ENCODE measurements at places on chromosomes 5 and 9.

DNA sequence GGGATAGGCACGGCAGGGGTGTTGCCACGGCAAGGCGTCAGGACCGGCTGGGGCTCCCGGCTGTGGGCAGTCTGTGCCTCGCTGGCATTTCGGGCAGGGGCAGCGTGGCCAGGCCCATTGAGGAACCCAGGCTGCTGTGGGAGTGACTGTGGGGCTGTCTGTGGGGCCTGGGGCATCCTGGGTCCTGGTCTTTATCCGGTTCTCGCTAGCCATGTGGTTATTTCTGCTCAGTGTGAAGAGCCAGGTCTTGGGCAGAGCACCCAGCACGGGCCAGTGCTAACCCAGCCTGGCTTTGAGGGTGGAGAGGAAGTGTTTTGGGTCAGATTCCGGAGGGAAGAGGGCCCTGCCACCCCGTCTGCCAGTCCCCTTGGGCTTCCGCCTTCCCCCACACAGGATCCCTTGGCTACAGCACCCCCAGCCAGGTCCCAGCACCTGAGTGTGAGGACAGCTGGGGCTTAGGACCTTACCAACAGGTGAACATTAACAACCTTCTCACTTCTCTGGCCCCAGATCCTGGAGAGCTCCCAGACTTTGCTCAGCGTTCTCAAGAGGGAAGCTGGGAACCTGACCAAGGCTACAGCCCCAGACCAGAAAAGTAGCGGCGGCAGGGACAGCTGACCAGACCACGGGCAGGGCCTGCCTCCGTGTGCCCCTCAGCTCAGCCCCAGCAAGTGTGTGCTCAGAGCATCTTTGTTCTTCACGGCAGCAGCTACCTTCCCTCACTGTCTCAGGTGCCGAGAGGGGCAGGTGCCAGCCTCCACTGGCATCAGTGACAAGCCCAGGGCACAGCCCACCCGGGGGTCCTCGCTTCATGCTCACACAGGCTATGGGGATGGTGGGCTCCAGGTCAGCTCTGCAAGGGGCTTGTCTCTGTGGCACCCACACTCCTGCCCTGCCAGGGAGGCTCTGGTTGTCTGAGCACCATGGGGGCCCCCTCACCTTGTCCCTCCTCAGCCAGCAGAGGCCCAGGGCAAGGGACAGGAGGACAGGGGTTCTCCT lies 1.1 kb downstream of the SSNA1 start:
- DNase-seq = no peak

- no peak for DNase-seq
Measured at GRCh38 chr5:81556809-81557208, 162.9 kb upstream of the ACOT12 start.

DNA sequence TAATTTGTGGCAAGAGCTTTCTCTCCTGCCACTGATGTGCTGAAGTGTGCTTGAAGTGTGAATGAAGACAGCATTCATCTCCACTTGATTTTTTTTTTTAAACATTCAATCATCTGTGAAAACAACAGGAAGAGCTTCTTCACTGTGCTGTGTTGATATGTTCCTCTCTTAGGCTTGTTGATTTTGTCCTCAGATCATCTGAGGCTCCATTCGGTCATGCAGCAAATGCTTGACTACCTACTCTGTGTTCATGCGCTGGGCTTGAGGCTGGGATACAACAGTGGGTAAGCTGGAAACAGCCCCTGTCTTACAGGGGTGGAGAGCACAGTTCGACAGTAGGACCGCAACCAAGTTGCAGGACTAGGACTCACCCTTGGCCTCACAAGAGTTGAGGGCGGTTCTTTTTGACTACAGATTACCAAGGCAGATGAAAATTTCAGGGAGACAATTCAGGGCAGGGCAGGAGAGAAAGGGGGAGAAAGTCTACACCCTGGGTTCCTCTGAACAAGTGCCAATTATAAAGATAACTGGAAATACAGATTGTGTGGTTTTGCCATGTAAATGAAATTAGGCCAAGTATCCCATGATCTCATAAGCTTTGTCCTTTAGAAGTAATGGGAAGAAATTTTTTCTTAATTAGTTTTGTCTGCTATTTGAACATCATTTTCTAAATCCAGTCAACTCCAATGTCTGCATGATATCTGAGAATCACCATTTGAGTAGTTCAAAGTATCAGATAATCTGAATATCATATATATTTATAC lies 31.0 kb upstream of the F2R start:
- no peak for DNase-seq

DNA sequence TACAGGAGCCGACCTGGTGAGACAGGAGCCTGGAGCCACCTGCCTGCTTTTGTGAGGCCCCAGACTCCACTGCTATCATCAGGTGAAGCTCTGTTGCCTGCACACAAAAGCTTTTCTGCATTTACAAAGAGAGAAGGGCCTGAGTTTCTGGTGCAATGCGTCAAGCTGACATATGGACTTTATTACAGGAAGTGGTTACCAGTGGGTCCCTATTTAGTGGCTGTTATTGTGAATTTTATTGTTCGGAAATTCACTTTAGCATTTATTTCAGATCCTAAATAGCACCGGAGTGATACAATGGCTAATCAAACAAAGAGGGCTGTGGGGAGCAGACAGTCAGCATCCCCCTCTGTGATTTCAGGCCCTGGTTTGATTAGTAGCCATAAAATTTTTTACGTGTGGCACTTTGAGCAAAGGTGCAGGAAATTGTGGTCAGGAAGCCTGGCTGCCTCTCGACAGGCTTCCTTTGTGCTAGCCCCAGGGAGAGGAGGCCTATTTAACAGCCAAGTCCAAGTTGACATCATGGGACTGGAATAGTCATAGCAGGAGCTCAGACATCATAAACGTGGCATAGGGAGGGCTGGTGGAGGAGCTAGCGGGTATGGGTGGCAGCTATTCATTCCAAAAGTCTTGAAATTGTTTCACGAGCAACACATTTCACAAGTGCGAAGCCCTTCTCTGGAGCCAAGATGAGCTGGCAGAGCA lies 8.4 kb downstream of the TGFBI start:
- DNase-seq = no peak

- DNase-seq = no peak
Measured at GRCh38 chr9:34572628-34573027, 16.9 kb downstream of the CNTFR start.

DNA sequence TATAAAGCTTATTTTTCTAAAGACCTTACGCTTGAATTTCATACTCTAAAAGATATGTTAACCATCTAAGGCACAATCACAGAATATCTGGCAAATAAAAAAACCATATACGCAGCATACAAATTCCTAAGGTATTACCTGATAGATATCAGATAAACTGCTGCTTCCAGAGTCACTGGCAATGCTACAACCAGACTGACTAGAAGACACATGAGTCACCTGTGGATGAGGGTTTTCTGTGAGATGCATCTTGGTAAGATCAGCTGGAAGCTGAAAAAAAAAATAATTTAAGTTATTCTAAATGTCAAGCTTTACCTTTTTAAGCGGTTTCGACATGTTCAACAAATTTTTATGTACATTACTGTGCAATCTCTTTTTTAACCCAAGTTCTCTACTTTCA lies 113.8 kb downstream of the RAPGEF6 start:
- DNase-seq = no peak

DNA sequence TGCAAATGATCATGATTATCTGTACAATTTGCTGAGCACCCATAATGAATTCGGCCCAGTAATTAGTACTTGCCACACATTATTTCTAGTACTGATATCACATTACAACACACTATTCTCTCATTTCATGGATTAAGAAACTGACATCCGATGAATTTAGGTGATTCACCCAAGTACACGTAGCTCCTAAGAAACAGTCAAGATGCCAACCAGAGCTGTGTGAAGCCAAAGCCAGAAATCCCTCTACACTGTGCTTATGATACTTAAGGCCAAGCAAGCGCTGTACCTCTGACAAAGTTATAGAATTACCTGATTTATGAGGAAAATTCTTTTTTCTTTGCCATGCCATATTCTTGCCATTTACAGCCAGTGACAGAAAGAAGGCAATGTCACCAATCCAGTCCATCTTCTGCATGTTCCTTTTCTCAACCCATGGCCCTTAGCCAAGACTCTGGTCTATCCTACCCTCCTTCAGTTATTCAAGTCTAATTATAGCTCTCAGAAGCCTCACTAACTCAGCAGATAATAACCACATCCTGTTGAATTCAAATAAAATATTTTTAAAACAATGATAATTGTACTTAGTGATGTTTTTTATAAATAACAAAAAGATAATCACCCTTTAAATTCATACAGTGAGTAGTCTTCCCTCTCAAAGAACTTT lies 74.3 kb upstream of the PTGER4 start:
- DNase-seq = no peak

DNA sequence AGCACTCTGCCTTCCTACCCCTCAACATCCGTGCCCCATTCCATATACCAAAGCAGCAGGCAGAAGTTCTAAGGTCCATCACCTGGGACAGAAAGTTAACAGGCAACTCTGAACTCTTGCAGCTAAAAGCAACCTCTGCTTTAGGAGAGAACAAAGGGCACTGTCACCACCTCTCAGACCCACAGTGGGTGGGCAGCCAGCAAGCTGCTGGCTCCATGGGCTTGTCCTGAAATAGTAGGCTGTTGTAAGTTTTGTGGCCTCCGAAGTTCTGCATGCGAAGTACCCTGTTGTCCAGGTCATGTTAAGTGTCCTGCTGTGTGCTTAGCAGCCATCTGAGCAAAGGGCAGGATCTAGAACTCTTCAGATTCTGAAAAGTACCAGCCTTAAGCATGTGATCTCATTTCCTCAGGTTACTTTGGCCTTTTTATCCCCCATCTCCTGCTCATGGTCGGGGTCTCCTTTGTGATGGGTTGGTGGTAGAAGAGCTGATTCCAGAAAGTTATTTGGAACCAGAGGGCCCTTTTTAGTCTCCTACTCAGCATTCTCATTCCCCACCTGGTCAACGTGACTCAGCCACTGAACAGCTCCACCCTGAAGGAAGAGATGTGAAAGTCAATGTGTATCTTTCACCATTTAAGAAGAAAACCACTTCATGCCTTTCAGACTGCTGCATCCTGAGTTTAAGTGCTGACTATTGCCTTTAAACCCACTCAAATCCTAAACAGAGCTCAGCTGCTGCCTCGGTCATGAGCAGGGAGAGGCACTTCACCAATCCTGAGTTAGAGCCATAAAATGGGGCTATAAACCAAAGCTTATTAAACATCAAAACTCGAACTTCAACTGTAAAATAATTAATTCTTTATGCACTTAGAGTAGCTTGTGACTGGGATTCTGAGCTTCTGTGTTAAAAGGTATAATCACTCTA lies 121.4 kb downstream of the DPYSL3 start:
- DNase-seq = no peak

DNA sequence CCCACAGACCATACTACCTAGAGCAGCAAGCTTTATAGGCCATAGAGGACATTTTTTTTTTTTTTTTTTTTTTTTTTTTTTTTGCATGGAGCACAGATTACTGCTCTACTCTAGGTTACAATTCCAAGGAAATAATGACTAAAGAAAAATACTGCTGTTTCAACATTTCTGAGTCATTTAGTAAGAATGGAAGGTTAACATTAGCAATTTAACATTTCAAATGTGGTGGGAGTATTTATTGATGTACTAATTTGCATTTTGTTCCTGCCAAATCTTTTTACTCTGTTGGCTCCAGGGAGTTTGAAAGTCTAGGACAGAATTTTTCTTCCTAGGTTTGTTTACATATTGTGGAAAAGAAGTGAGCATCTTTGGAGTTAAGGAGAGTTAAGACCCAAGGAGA lies 142.1 kb upstream of the CCDC152 start:
- no peak for DNase-seq
